Activated naive CD8-positive, alpha-beta T cell treated with anti-CD3 and anti-CD28 coated beads, Interleukin-2, amount 50 U/mL, for 24 hours (primary cell): ENCODE measurements at places on chromosomes 7 and 10.

DNA sequence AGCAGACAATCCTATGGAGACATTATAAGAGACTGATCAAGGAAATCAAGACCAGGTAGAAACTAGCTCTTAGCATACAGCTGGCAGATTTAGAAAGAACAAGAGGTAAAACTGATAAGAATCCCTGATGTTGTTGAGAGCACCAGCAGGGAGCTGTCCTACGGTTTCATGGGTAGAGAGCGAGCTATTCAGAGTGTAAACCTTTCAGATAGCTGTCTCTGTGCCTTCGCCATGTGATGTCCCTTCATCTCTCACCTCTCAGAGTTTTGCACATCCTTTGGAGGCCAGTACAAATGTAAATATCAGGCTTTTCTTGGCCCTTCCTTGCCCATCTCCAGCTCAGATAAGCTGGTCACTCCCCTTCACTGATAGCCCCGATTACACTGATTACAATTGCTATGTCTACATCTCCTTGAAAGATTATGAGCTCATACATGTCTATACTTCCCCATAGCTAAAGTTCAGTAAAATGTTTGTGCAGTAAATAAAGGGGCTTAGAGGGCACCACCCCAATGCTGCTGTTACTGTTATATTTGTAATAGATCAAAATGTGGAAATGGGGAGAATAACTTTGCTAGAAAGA is 21.9 kb downstream of the THSD7A start:
- no peaks in the 10 kb centered on the region for H3K36me3 ChIP-seq
- no peak for DNase-seq
- no peaks in the 10 kb centered on the region for H3K27me3 ChIP-seq
- H3K4me1 ChIP-seq = no peaks in the 10 kb centered on the region
- H3K27ac ChIP-seq = no peak overlapping the region

GRCh38 chr10:75399461-75400162 is 2.0 kb downstream of the ZNF503 start:
- no peaks in the 10 kb centered on the region for H3K36me3 ChIP-seq
- DNase-seq = peak; percentile 53

DNA sequence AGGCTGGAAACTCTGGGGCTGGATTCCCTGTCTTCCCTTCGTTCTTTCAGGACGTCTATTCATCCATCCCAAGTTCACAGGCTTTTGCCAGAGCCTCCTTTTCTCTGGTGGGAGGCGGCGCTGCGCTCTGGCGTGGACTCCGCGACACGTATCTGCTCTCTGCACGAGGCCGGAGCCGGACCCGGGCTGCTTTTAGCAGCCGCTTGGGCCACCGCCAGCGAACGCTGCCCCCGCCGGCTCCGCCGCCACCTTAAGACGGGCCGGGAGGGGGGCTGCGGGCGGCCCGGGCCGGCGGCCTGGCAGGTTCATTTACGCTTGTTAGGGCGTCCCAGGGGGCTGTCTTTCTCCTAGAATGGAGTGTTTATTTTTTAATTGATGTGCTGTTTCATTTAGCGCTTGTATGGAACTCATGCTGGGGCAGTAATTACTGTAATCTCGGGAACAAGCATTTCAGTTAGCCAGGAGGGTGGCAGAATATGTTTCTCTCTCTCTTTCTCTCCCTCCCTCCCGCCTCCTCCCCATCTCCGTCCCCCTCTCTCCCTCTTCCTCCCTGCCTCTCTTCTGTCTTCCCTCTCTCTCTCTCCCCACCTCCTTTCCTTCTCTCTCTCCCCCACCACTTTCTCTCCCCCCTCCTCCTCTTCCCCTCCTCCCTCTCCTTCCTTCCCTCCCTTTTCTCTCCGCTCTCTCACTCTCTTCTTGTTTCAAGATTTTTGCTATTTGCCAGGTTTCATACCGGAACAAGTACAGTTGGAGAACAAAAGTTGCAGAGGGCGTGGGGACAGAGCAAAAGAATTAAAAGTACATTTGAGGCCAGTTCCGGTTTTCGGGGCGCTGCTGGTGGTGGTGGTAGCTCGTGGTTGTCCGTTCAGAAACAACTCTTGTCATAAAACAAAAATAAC is 1.3 kb upstream of the FZD8 start:
- peaks cover 48% of the 10 kb centered on the region for H3K27me3 ChIP-seq
- H3K36me3 ChIP-seq = no peaks in the 10 kb centered on the region
- DNase-seq = peak; percentile 15
- H3K4me3 ChIP-seq = peak overlapping the region; percentile 75

DNA sequence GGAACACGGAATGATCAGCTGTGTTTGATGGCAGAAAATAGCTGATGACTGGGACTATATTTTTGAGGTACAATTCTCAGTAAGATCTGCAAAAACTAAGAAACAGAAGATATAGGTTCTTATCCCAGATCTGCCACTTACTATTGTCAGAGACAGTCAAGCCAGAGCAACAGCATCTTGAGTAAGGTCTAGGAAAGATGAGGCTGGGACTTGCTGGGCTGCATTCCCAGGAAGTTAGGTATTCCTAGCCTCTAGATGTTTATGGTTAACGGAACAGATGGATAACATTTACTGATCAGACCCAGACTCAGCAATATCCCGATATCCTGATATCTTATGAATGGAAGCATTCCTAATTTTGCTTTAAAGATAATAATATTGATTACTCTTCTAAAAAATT is 68.7 kb upstream of the DNAJB12 start:
- no peak for DNase-seq
- H3K27ac ChIP-seq = no peak overlapping the region
- no peaks in the 10 kb centered on the region for H3K27me3 ChIP-seq
- peaks cover 26% of the 10 kb centered on the region for H3K36me3 ChIP-seq
- H3K4me1 ChIP-seq = no peaks in the 10 kb centered on the region

DNA sequence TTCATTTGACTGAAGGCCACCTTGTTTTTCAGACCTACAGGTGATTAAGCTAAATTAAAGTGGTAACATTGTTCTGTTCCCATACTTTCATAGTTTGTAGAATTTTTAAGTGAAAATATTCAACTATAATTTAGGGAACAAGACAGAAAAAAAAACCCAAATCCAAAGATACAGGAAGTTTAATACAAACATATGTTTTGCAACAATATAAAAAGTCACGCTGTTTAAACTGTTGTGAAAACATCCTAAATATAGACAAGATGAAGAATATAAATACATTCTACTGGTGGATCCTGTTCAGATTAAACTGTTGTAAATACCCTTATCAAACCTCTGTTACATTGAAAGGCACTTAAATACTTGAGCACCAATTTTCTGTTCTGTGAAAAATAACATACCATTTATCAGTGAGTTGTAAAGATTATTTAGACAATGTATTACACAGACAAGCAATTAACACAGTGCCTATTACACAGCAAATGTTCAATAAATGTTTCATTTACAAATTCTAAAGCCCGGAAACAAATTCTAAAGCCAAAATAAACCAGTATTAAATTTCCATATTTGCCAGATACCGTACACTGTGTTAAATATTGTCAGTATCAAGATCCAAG is 14.2 kb downstream of the ASZ1 start:
- no peak overlapping the region for H3K27ac ChIP-seq
- no peak overlapping the region for H3K4me3 ChIP-seq
- H3K27me3 ChIP-seq = no peaks in the 10 kb centered on the region
- no peaks in the 10 kb centered on the region for H3K4me1 ChIP-seq

GRCh38 chr7:121041516-121042148 is 53.1 kb downstream of the CPED1 start:
- no peaks in the 10 kb centered on the region for H3K36me3 ChIP-seq
- peaks cover 6% of the 10 kb centered on the region for H3K27me3 ChIP-seq
- no peak overlapping the region for H3K4me3 ChIP-seq
- no peak for DNase-seq
- H3K4me1 ChIP-seq = no peaks in the 10 kb centered on the region

- DNase-seq = no peak
- H3K4me1 ChIP-seq = peaks cover 17% of the 10 kb centered on the region
- no peak overlapping the region for H3K4me3 ChIP-seq
- H3K36me3 ChIP-seq = no peaks in the 10 kb centered on the region
Observed at GRCh38 chr10:43938810-43939209, 290.1 kb upstream of the ZNF32 start.

GRCh38 chr7:140479062-140479738 is at the start of gene MKRN1:
Gene MKRN1, minus strand, starts transcription at chr7:140479505. Its CDS starts 161 bp downstream, at chr7:140479344.
- H3K27me3 ChIP-seq = no peaks in the 10 kb centered on the region
- peak; percentile 94 for DNase-seq
- H3K36me3 ChIP-seq = no peaks in the 10 kb centered on the region
- peaks cover 31% of the 10 kb centered on the region for H3K4me1 ChIP-seq
- peak within 1 kb of the TSS; percentile 93 for H3K27ac ChIP-seq
- peak within 1 kb of the TSS; percentile 94 for H3K4me3 ChIP-seq

DNA sequence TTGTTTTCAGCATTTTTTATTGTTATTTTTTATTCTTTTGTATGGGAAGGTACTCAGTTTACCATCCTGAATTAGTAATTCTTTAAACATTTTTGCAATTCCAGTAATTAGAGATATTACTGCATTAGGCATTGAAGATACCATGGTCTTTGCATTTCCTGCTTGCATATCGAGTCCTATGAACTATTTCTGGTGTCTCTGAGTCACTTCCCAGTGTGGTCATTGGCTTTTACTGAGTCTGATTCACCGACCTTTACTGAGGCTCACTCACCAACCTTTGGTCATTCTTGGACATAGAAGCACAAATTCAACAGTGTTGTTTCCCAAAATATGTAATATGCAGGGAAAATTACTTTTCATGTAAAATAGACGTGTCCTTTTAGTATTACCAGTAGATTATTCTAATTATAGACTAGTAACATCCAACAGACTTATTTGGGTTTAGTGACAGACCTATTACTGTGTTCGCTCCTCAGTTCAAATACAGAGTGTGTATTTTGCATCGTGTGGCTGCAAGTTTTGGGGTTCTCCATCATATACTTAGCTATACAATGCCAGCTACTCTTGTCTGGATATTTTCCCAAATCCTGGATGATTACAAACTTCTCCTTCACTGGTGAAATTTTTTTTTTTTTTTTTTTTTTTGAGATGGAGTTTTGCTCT is 180.7 kb upstream of the PRSS1 start:
- peaks cover 11% of the 10 kb centered on the region for H3K4me1 ChIP-seq
- H3K27ac ChIP-seq = no peak overlapping the region
- H3K4me3 ChIP-seq = no peak overlapping the region
- peaks cover 3% of the 10 kb centered on the region for H3K27me3 ChIP-seq
- no peaks in the 10 kb centered on the region for H3K36me3 ChIP-seq

DNA sequence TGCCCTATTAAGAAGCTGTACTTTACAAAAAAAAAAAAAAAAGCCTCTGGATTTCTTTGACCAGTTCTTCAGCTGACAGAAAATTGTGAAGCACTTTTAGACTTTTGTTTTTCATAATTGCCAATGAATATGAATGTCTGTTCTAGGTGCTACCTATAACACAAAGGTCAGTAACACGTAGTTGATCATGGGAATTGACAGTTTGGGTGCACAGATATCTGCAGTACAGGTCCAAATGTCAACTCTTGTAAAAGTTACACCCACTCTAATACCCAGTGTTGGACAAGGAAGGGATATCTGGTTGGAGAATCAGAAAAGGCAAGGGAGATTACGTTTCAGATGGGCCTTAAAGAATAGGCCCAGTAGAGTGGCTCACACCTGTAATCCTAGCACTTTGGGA is 1.8 kb downstream of the REEP3 start:
- peaks cover 16% of the 10 kb centered on the region for H3K36me3 ChIP-seq
- no peaks in the 10 kb centered on the region for H3K27me3 ChIP-seq
- peaks cover 55% of the 10 kb centered on the region for H3K4me1 ChIP-seq
- peak overlapping the region; percentile 85 for H3K4me3 ChIP-seq
- no peak overlapping the region for H3K27ac ChIP-seq
- no peak for DNase-seq

DNA sequence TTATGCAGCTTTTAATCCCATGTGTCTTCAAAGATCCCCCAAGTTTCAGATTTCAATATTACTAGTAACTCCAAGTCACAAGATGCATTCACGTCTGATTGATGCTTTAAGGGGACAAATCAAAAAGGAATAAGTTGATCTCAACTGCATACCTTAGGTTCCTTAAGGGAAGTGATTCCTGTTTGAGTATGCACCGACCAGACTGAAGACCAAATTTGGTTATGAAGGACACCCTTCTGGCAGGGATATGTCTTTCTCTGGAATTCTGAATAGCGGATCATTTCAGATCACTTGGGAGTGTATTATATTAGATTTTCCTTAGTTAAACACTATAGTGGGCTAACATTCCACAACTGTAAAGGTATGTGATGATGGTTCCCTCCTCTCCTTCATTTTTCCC is 4.3 kb downstream of the KIF5B start:
- H3K27me3 ChIP-seq = no peaks in the 10 kb centered on the region
- peaks cover 74% of the 10 kb centered on the region for H3K4me1 ChIP-seq
- H3K4me3 ChIP-seq = peak overlapping the region; percentile 50
- no peak overlapping the region for H3K27ac ChIP-seq
- peaks cover 40% of the 10 kb centered on the region for H3K36me3 ChIP-seq
- DNase-seq = no peak

GRCh38 chr7:16594061-16594460 is 51.5 kb downstream of the ANKMY2 start:
- H3K4me3 ChIP-seq = no peak overlapping the region
- no peaks in the 10 kb centered on the region for H3K4me1 ChIP-seq
- no peak for DNase-seq
- no peaks in the 10 kb centered on the region for H3K27me3 ChIP-seq

DNA sequence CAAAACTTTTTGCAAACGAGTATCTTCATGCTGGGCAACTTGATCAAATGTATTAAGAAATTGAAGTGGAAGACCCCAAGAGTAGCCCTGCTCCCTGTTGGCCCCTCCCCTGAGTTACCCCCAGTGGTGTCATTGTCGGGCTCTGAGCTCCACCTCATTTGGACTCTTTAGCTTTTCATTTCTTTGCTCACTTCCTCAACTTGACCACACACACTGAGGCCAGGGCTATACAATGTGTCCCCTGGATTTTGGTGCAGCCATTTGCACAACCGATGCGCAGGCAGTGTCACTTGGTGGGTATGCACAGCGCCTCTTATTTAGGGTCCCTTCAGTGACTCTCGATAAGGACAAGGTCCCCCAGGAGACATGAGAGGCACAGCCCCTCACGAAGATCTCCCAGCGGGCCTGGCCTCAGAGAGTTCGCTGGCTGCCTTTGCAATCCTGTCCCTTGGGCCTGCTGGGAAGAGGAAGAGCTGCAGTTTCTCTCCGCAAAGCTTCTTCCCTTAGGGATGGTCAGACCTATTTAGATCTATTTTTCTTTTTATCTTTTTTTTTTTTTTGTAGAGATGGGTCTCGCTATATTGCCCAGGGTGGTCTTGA is 2.5 kb upstream of the MUC3A start:
- DNase-seq = no peak
- no peak overlapping the region for H3K27ac ChIP-seq
- no peaks in the 10 kb centered on the region for H3K4me1 ChIP-seq
- peaks cover 37% of the 10 kb centered on the region for H3K27me3 ChIP-seq

GRCh38 chr10:91557651-91558111 is 75.2 kb downstream of the PPP1R3C start:
- peaks cover 3% of the 10 kb centered on the region for H3K4me1 ChIP-seq
- no peak overlapping the region for H3K27ac ChIP-seq
- peaks cover 2% of the 10 kb centered on the region for H3K36me3 ChIP-seq
- DNase-seq = no peak
- H3K4me3 ChIP-seq = no peak overlapping the region
